ENCODE measurements at places on chromosomes 12 and 14.

GRCh38 chr12:2212537-2212936 lies 159.8 kb downstream of the CACNA1C start:
- no peak for DNase-seq

DNA sequence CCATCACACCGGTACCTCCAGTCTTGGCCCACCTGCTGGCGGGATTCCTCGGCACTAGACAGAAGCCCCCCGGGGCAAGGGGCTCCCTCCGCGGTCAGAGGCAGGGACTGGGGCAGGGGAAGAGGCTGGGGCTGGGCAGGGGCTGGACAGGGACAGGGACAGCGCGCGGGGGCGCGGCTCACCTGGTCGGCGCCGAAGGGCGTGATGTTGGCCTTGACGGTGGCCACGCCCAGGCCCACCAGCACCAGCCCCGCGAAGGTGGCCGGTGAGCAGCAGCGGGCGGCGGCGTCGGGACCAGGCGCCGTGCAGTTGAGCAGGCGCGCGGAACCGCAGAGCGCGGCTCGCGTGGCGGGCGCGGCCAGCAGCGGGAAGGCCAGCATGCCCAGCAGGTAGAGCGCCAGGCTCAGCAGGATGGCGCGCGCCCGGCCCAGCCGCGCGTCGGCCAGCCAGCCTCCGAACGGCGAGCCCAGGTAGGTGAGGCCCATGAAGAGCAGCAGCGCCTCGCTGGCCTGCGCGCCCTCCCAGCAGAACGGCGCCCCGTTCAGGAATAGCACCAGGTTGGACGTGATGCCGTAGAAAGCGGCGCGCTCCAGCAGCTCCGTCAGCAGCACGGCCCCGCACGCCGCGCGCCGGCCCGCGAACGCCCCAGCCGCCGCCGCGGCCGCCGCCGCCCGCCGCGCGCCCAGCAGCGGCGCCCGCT lies 392 bp downstream of the SLC15A4 start:
- no peak for DNase-seq

GRCh38 chr14:104144911-104145825 lies 6.8 kb downstream of the KIF26A start:
- no peak for DNase-seq

GRCh38 chr12:42945927-42946326 lies 356.4 kb upstream of the PRICKLE1 start:
- DNase-seq = no peak

GRCh38 chr14:103057028-103057371 lies 349 bp downstream of the CDC42BPB start:
- no peak for DNase-seq

DNA sequence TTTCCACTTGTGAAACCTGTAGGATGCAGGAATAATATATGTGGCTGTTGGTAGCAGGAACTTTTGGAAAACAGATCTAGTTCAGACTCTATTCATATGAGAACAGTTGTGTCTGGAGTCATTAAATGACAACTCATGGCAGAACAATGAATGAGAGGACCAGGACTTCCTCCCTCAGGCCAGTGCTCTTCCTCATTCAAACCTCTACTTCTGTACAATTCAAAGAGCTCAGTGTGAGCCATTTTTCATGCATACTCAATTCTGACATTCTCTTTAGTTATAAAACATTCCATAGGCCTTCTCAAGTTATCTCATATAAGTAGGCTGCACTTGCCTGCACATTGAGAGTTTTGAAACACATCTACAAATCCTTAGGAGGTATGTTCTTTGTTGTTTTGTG lies 1526.6 kb upstream of the FLRT2 start:
- DNase-seq = no peak

- no peak for DNase-seq
These were observed 48.8 kb upstream of the PAPLN start for GRCh38 chr14:73188501-73188911.

DNA sequence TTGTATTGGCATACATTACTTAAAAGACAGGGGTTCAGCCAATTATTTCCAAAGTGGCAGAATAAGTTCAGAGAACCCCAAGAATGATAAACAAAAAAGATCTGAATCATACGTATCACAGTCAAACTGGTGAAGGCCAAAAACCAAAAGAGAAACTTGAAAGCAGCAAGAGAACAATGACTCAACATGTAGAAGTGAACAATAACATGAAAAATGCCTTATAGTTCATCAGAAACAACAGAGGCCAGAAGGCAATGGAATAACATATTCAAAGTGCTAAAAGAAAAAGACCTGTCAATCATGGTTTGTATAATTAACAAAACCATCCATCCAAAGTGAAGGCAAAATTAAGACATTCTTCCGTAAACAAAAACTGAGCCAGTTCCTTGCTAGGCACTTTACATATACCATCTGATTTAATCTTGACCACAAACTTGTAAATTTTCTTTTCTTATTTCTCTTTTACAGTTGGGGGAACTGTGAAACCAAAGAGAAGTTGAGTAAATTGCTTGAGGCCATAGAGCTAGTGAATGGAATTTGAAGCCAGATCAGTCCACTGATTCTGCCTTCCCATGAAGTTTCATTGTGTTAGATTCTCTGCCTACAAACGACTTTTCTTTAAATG lies 232.1 kb upstream of the SEL1L start:
- no peak for DNase-seq

DNA sequence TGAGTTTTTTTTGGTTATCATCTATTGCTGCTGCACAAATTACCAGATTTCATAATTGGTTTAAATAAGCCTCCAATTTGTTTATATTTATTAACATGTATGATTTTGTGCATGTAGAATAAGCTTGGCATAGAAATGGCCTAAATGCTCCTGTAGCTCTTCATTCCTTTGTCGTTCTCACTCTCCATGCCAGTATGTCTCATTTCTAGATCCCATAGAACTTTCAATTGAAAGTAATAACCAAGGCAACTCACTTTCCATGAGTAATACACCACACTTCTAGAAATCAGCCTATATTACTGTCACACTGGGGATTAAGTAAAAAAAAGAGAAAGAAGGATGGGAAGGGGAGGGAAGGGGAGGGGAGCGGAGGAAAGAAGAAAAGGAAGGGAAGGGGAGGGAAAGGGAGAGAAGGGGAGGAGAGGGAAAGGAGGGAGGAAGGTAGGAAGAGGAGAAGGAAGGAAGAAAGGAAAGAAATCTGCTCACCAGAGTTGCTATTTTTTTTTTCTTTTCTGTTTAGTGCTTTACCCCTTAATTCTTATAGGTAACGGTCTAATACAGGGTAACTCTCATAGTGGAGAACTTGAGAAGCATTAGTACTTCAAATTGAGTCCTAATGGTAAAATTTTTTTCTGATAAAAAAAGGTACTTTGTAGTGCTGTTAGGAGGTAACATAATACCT lies 45.6 kb downstream of the MDM2 start:
- DNase-seq = no peak

GRCh38 chr12:130832561-130833209 lies 6.4 kb downstream of the STX2 start:
- no peak for DNase-seq

- no peak for DNase-seq
These were observed 2.8 kb downstream of the IRF2BPL start for GRCh38 chr14:77025744-77026165.

DNA sequence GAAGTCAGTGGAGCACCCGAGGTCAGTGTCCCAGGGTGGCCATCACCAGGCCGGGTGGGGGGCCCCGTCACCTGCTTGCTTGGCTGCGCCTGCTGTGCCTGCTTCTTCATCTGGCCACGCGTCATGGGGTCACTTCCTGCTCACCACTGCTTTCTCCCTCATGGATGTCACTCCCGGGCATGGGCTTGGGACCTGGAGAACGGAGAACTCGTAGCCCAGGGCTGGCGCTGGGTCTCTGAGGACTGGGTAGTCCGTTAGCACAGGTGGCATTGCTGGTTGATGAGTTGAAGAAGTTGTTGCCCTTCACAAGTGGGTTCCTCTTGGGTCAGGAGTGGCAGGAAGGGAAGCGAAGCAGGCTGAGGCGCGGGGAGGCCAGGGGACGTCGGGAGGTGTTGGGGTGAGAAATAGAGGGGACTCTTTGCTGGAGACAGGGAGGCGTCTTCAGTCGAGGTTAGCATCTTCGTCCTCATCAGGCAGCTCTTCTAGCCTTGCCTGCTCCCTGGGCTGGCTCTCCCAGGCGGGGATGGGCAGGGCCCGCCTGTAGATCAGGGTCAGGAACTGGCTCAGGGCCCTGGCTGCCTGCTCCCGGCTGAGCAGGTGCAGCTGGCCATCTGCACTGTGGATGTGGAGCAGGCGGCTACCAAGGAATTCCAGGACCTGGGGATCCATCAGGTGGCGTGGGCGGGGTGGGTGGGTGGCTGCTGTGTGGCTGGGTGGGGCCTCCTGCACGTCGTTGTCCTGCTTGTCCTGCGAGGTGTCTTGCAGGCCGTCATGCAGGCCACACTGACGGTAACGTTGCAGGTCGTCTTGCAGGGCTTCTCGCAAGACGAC lies 23.0 kb downstream of the RTL1 start:
- no peak for DNase-seq

DNA sequence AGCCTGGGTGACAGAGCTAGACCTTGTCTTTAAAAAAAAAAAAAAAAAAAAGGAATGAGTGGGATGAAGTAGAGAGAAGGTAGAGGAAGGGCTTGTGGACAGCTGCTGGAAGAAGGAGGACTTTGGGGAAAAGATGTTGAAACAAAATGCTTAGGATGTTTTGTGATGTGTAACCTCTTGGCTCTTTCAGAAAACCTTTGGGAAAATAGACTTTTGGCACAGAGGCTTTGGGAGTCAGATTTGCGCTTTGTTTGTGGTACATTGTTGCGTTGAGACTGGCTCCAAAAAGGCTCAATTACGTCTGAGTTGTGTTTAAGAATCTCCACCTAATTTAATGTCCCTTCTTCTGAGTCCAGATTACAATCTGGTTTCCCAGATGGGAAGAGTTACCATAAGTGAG lies 32.9 kb upstream of the SPTLC2 start:
- no peak for DNase-seq

DNA sequence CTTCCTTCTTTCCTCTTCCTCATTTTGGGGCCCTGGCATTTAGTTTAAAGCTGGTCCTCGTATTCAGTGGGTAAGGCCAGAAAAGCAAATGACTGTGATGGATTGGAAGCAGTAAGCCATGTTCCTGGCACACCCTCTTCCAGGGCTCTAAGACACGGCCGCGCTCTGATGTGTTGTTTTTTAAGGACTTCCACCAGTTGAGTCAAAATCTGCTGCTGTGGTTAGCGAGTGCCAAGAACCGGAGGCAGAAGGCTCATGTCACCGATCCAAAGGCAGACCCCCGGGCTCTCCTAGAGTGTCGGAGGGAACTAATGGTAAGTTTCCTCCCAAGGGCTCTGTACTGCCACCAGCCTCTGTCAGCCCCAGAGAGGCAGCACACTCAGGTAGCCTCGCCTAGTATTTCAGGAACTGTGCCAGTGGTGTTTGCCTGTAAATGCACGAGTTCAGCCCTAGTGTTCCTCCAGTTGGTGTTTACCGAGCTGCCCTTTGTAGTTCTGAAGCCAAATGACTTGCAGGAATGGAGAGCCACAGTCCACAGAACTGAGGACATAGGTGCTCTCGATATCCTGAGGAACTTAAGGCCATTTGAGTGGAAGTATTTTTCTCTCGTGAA lies 72.7 kb downstream of the ESR2 start:
- DNase-seq = no peak

GRCh38 chr12:6644903-6645302 lies 2.3 kb downstream of the ACRBP start:
- no peak for DNase-seq

DNA sequence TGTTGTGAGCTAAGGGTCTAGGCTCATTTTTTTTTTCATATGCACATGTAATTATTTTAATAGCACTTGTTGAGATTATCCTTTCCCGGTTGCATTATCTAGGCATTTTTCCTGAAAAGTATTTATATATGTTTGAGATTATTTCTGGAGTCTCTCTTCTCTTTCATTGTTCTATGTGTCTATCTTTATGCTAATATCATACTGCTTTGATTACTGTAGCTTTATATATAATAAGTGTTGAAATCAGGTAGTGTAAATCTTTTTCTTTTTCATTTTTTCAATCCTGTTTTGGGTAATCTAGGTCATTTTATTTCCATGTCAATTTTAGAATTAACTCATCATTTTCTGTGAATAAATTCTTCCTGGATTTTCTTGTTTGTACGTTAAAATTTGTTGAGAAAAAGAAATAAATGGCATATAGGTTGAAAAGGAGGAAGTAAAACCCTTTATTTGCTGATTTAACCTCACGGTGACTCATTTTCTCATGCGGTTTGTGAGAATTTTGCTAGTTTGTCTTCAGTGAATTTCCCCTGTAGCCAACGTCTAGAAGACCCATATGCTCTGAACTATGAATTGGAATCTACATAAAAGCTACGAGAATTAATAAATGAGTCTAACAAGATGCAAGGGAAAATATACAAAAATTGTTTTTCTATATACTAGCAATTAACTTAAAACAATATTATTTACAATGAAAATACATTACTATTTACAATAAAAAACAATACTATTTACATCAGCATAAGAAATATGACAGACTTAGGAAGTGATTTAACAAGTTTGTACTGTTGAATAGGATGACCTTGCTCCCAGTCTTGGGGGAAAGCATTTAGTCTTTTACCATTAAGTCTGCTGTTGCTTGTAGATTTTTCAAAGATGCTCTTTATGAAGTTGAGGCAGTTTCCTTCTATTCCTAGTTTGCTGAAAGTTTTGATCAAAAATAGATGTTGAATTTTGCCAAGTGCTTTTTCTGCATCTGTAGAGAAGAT lies 105.0 kb downstream of the SNAPC1 start:
- DNase-seq = no peak

GRCh38 chr14:94638339-94638738 lies 26.1 kb downstream of the SERPINA3 start:
- DNase-seq = no peak

DNA sequence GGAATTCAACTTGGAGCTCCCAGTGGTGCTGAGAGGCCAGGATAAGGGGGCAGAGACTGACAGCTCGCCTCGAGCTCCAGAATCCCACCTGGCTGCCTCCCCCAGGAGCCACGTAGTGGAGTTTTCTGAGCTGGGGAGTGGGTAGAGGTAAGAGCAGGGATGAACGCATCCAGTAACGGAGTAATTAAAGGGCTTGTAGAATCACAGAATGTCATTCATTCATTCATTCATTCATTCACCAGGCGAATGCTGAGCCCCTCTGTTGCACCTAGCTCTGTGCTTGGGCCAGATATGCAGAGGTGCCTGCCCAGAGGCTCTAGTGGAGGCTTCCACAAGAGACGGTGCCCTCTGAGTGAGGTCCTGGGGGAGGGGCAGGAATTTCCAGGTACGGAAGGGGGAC lies 8.1 kb downstream of the FAM181A start:
- DNase-seq = no peak

DNA sequence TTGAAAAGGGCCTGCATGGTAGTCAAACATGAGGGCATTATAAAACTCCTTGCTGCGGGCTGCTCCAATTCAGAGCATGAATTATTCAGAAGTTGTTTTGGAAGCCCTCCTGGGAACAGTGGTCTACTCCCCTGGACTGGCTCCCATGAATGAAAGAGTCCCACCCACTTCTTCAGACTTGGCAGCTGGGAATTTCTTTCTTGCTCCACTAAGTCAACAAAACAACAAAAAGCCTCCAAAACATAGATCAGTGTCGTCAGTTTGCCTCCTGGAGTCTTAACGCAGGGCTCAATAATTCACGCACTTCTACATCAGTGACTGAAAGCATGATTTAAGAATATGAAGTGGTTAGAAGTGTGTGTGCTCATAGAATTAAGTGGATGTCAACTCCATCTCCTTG lies 37.9 kb downstream of the AKAP6 start:
- no peak for DNase-seq

GRCh38 chr12:67752226-67752732 lies 103.7 kb downstream of the DYRK2 start:
- DNase-seq = no peak

GRCh38 chr12:10697862-10698261 lies 24.0 kb upstream of the STYK1 start:
- DNase-seq = no peak

Data from CD4-positive, alpha-beta T cell treated with Interleukin-4 for 1 hour (primary cell).